RPMI7951 (cell line): ENCODE measurements at places on chromosomes 5 and 9. TPM values are rescaled to one million over a fixed set of nuclear protein-coding genes. Genes with fewer than 3 reads are reported as not detected.

Gene FBP2
- not detected in 2 replicates for total RNA-seq

Gene ZBTB5
- 9.7 and 12.0 TPM in 2 replicates for total RNA-seq

Gene CTNNA1
- 243 and 244 TPM in 2 replicates for total RNA-seq

Gene TOR4A
- total RNA-seq, result under 0.01 TPM in 2 replicates

Gene PDE6A
- total RNA-seq, result 0.10 and 0.12 TPM in 2 replicates

Gene ADAMTSL1
- total RNA-seq, result 24.4 and 25.1 TPM in 2 replicates

Gene MLANA
- total RNA-seq, result not detected in 2 replicates

- no peak for DNase-seq
Observed at GRCh38 chr5:115453391-115454095, 91.0 kb downstream of the FEM1C start.

DNA sequence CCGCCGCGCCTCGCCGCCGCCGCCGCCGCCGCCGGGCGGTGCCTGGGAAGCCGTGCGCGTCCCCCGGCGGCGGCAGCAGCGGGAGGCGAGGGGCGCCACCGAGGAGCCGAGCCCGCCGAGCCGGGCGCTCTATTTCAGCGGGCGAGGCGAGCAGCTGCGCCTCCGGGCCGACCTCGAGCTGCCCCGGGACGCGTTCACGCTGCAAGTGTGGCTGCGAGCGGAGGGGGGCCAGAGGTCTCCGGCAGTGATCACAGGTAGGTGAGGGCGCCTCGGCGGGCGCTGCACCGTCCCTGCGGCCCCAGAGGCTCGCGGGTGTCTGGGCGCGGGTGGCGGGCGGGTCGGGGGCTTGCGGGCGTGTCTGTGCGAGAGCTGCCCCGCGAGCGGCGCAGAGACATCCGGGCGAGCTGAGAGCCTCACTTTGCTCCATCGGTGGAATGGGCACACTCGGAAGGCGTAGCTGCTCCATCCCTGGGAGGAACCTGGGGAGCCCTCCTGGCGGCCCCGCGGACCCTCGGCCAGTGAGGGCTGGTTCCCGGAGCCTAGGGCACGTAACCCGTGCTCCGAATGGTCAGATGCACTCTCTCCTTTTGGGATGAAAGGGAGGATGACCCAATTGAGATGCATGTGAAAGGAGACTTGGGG, 864 bp downstream of the PAPPA start:
- no peak for DNase-seq

DNA sequence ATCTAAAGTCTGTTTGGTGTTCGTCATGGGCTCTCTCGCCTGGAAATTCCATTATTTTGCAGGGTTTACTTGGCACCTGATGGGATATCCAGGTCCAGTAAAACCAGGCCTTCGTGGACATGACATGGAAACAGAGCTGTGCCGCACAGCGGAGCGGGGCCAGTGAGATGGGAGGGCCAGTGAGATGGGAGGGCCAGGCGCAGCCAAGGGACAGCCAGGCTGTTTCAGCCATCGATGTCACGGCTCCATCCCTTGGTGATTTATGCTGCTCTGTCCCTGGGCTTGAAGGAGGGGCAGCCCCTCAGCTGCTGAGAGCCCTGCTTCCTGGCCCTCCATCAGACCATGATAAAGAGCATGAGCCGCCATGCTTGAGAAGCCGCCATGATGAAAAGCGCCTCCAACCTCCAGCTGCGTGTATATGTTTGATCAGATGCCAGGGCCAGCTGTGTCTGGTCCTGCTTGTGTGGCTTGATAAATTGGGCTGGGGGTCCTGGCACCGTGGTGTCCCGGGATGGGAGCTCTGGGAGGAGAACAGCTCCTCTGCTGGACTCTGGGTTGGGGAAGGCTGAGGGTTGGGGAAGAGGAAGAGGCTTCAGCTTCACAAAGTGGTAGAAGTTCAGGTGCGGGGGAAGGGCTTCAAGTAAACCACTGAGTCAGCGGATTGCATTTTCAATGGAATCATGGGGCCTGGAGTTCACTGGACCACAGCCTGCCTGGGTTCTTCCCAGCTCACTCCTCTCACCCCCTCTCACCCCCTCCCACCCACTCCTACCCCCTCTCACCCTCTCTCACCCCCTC, 6.1 kb upstream of the COL5A1 start:
- no peak for DNase-seq

GRCh38 chr5:39648848-39649227, 224.1 kb upstream of the DAB2 start:
- DNase-seq, result peak; percentile 66

DNA sequence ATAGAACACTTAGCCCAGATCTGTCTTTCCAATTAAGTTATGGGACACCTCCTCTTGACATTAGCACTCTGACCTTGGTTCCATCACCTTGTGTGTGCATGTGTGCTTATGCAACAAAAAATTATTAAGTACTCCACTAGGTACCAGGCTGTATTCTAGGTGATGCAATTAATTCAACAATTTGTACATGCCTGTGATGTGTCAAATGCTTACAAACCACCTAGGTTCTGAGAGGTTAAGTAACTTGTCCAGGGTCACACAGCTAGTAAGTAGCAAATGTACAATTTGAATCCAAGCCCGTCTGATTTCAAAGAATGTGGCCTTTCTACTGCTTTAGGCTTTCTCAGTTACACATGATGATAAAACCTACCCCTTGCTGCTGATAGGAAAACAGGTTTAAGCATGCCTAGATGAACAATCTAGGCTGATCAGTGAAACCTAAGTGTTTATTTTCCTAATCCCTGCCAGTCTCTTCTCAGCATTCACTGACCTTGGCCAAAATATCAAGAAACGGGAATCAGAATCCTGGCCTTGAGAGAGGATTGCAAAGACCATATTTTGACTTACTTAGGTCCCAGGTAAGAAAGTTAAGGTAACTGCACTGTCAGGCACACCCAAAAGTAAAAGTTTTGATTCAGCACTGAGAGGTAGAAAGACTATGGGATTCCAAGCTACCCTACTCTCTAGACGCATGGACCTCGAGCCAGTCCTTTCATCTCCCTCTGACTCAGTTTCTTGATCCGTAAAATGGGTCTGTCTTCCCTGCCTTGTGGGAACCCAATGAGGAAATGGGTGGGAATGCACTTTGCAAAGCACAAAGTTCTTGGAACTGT, 1.0 kb downstream of the TBC1D2 start:
- no peak for DNase-seq

GRCh38 chr5:139182528-139183296, 15.5 kb downstream of the SIL1 start:
- no peak for DNase-seq

GRCh38 chr9:107389617-107390071, 99.9 kb downstream of the KLF4 start:
- DNase-seq, result no peak

DNA sequence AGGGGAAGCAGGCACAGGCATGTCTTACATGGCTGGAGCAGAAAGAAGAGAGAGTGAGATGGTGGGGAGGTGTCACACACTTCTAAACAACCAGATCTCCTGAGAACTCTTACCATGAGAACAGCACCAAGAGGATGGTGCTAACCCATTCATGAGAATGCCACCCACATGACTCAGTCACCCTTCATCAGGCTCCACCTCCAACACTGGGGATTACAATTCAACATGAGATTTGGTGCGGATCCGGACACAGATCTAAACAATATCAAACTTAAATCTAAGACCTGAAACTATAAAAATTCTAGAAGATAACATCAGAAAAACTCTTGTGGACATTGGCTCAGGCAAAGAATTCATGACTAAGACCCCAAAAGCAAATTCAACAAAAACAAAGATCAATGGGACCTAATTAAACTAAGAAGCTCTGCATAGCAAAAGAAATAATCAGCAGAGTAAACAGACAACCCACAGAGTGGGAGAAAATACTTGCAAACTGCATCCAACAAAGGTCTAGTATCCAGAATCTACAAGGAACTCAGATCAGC, 65.4 kb downstream of the SPATA31C2 start:
- DNase-seq, result no peak

DNA sequence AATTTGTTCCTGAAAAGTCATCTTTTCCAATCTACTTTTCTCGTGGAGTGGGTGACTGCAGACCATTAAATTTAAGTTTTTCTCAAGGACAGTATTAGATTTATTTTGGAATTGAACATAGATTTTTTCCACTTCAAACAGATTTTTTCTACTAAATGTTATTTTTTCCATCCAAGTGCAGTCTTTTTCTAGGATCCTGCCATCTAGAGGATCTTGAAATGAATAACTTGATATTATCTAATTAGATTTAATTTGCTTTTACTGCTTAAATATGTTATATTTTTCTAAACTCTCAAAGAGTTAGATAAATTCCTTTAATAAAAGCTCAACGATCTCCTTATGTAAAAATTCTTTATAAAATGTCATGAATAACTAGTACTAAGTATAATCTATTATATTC, 136.9 kb upstream of the PRR16 start:
- no peak for DNase-seq

GRCh38 chr9:134057307-134057657, 10.5 kb downstream of the BRD3 start:
- no peak for DNase-seq

GRCh38 chr5:136615251-136616119, 250.1 kb upstream of the TRPC7 start:
- no peak for DNase-seq

- DNase-seq, result no peak
Observed at GRCh38 chr9:101176384-101176783, 147.9 kb downstream of the PLPPR1 start.

- peak; percentile 72 for DNase-seq
Observed at GRCh38 chr5:56440871-56441740, 208.0 kb upstream of the ANKRD55 start.

GRCh38 chr9:78565481-78565880, 268.6 kb downstream of the PSAT1 start:
- no peak for DNase-seq

DNA sequence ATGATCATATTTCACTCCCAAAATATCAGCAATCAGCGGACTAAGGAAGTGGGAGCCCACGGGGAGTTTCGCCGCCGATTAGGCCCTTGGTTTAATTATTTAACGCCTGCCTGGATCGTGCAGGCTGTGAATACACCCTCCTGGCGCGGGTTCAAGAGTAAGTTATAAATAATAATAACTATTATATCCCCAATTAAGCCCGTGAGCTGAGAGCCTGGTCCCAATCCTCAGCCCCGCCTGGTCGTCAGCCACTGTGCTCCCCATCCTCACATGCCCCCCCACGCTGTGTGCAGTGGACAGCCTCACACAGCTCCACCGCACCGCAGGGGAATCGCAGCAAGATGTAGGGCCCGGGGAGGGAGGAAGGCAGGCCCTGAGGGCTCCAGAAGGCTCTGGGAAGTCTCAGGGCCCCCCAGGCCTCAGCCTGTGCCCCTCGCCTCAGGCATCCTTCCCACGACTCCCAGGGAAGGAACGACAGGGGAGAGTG, 10.8 kb upstream of the PRRX2 start:
- no peak for DNase-seq

DNA sequence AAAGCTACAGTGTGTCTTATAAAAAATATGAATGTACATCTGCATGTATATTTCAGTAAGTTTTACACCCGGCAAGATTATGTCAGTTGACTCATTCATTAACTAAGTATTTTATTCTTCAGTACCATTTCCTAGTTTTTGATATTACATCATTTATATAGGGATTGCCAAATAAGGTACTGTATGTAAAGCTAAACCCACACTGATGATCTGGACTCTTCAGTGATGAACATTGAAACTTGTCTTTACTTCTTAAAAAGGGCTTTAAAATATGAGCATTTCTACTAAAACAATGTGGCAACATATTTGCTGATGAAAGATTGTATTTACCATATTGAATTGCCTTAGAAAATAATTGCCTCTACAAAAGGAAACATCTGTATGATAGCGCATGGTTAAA, 151.8 kb upstream of the TLX3 start:
- DNase-seq, result no peak

- DNase-seq, result peak; percentile 7
Observed at GRCh38 chr5:55865831-55866230, 14.7 kb downstream of the IL31RA start.

- no peak for DNase-seq
Observed at GRCh38 chr9:121962421-121962820, 130.7 kb downstream of the TTLL11 start.

DNA sequence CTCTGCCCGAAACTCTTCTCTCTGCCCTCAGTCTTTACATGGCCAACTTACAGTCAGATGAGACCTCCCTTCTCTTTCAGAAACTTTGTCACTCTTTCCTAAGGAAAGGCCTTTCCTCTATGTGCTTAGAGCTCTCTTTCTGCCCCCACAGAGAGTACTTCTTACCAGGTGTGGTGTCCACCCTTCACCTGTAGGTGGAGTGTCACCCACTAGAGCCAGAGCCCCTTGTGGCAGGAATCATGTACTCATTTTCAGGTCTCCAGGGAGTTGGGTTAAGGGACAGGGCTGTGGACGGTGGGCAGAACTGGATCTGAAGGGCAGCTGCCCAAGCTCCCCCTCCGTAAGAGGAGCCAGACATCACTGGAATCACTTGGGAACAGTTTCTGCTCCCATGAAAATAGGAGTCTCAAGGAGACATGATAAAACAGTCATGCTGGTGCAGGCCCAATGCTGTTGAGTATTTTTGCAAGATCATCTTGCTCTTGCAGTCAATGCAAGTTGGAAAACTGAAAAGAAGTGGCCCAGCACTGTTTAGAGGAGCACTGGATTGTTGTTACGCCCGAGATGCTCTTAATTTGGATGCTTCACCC, 436.7 kb downstream of the ZSWIM6 start:
- peak; percentile 24 for DNase-seq

- no peak for DNase-seq
Observed at GRCh38 chr9:123438321-123438720, 82.3 kb downstream of the CRB2 start.

GRCh38 chr9:124133727-124134126, 122.2 kb downstream of the LHX2 start:
- DNase-seq, result peak; percentile 61

DNA sequence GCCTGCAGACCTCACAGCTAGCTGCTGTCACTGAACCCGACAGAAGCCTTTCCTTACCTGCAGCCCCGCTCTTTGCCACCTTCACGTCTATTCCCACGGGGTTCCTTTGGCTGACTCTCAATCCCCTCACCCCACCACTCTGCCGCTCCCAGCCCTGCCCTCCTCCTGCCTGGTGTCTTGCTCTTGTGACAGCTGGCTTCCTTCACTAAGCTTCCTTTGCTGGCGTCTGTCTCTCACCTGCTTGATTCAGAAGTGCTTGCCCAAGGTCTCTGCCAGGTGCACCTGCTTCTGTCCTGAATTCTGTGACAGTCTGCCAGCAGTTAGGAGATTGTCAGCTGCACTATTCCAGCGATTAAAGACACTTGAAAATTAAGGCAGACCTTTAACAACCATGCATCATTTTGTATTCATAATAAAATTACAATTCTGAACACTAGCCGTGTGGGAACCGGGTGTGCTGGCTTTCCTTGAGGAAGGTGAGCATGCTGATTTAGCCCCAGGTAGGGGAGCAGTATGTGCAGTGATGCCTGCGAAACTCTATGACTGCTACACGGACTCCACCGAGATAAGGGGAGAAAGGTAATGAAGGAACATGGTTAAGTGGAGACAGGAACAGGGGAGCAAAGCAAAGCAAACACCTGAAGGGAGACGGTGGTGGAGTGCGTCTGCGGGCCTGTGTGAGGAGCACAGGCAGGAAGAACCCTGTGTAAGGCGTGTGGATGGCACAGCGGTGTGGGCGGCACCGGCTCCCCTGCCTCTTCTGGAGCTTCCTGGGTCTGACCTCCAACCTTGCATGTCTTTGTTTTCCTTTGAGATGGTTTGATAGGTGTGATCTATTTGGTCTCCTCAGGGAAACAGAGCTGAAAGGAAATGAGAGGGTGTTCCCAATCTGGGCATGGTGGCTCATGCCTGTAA, 80.1 kb upstream of the CACNA1B start:
- DNase-seq, result no peak

- DNase-seq, result peak; percentile 75
Observed at GRCh38 chr9:73180403-73180802, 28.7 kb downstream of the ANXA1 start.

- no peak for DNase-seq
Observed at GRCh38 chr9:99108131-99108530, 3.2 kb downstream of the TGFBR1 start.

- no peak for DNase-seq
Observed at GRCh38 chr5:63674881-63675280, 287.4 kb downstream of the HTR1A start.
